ENCODE measurements at places on chromosomes 16 and 17. TPM values are rescaled to one million over a fixed set of nuclear protein-coding genes. Genes with fewer than 3 reads are reported as not detected.
A peak's percentile ranks its signal among the peaks of the same experiment; 100 is the strongest.

DNA sequence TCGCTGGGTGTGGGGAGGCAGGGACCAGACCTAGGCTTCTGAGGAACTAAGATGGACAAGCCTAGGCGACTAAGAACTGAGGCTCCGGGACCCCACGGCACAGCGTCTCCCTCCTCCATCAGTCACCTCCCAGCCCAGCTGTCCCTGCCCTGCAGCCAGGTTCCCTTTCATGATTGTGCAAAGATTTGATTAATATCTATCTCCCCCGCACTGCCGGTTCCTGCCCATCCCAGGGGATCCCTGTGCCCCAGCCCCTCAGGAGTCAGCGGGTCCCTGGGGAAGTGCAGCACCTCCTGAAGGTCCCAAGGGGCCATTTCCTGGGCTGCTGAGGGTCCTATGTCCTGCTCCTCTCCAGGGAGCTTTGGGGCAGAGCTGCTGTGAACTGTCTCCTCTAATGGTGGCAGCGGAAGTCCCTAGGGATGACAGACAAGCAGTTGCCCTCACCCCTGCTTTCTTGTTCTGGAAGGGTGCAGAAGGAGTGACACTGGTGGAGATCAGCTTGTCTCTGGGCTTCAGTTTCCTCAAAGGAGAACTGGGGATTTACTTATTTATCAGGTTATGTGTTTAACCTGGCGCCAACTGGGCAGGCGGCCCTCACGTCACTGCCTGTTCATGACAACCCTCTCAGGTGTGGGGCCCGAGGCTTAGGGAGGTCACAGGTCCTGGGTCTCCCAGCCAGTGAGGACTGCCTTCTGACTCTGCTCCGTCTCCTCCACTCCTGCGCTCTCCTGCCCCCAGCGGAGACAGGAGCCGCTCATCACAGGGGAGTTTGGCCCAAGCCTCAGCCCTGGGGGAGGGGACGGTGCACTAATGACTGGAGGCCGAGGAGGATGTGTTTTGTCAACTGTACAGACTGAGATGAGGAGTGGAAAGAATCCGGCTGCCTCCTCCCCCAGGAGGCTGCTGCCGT lies 1.9 kb upstream of the C16orf74 start:
- H3K36me3 ChIP-seq = no peaks in the 10 kb centered on the region
- H3K27ac ChIP-seq = peak overlapping the region; percentile 69
- DNase-seq = peak; percentile 81
- peaks cover 7% of the 10 kb centered on the region for H3K27me3 ChIP-seq
- no peak overlapping the region for H3K4me3 ChIP-seq

GRCh38 chr16:1633310-1633709 lies 21.1 kb downstream of the CRAMP1 start:
- H3K4me1 ChIP-seq = peaks cover 37% of the 10 kb centered on the region
- no peak overlapping the region for H3K4me3 ChIP-seq
- no peaks in the 10 kb centered on the region for H3K27me3 ChIP-seq

GRCh38 chr16:78780808-78781207 lies 681.4 kb downstream of the WWOX start:
- no peaks in the 10 kb centered on the region for H3K4me1 ChIP-seq
- H3K36me3 ChIP-seq = no peaks in the 10 kb centered on the region
- DNase-seq = no peak
- no peak overlapping the region for H3K4me3 ChIP-seq
- H3K27me3 ChIP-seq = no peaks in the 10 kb centered on the region
- H3K27ac ChIP-seq = no peak overlapping the region

- no peak for DNase-seq
- no peaks in the 10 kb centered on the region for H3K27me3 ChIP-seq
- no peaks in the 10 kb centered on the region for H3K4me1 ChIP-seq
- H3K36me3 ChIP-seq = no peaks in the 10 kb centered on the region
Measured at GRCh38 chr16:65494080-65494479, 372.2 kb upstream of the CDH11 start.

DNA sequence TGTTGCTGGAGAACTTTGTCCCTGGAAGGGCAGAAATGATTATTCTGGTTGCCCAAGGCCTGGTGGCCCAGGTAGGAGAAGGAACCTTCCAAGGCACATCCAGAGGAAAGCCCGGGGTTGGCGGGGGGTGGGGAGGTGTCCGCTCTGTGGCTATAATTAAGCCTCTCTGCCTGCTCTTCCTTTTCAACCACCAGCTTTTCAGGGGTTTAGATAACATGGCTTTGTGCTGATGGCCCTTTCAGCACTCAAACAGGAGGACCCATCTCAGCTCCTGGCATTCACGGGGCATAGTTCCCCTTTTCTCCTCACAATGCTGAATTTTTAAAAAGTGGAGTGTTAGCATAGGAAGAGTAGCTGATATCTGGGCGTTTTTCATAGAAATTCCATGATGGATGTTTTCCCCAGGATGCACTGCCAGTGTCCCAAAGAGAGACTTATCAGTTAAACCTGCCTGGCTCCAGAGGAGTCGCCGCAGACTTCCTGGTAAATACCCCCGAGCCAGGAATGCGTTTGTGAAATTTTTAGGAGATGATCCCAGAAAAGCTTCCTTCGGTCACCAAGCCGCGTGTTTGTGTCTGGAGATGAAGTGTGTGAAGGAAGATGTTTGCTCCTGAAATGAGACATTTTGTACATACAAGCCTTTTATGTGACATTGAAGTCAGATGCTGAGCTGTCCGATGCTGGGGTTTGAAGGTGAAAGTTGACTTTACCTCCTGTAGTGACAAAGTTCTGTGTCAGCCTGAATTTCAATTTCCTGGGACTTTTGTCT lies 188.5 kb downstream of the MSI2 start:
- no peaks in the 10 kb centered on the region for H3K36me3 ChIP-seq
- no peaks in the 10 kb centered on the region for H3K27me3 ChIP-seq
- no peak overlapping the region for H3K4me3 ChIP-seq
- H3K4me1 ChIP-seq = peaks cover 50% of the 10 kb centered on the region

DNA sequence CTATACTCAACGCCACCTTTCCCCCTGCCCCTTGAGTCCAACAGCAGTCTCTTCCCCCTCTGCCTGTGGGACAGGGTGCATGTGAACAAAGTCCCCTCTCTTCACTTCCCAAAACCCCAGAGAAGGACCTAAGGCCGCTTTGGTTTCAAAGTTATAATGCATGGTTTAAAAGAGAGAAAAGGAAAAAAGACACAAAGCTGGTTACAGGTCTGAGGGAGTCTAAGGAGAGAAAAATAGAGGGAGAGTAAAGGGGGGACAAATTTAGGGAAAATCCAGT lies 1.1 kb upstream of the GABARAP start:
- H3K27ac ChIP-seq = peak overlapping the region; percentile 99
- peaks cover 52% of the 10 kb centered on the region for H3K36me3 ChIP-seq
- peak overlapping the region; percentile 77 for H3K4me3 ChIP-seq
- H3K4me1 ChIP-seq = peaks cover 42% of the 10 kb centered on the region
- no peaks in the 10 kb centered on the region for H3K27me3 ChIP-seq

- DNase-seq = peak; percentile 88
- no peaks in the 10 kb centered on the region for H3K27me3 ChIP-seq
- H3K36me3 ChIP-seq = peaks cover 51% of the 10 kb centered on the region
- peak overlapping the region; percentile 91 for H3K27ac ChIP-seq
- peaks cover 59% of the 10 kb centered on the region for H3K4me1 ChIP-seq
- peak overlapping the region; percentile 39 for H3K4me3 ChIP-seq
Measured at GRCh38 chr17:75844530-75845057, 390 bp upstream of the UNC13D start.

GRCh38 chr17:81578561-81579225 lies 26.5 kb upstream of the FAAP100 start:
- H3K4me1 ChIP-seq = peaks cover 28% of the 10 kb centered on the region
- H3K27ac ChIP-seq = no peak overlapping the region
- DNase-seq = no peak
- peaks cover 81% of the 10 kb centered on the region for H3K36me3 ChIP-seq
- H3K27me3 ChIP-seq = no peaks in the 10 kb centered on the region
- H3K4me3 ChIP-seq = no peak overlapping the region

DNA sequence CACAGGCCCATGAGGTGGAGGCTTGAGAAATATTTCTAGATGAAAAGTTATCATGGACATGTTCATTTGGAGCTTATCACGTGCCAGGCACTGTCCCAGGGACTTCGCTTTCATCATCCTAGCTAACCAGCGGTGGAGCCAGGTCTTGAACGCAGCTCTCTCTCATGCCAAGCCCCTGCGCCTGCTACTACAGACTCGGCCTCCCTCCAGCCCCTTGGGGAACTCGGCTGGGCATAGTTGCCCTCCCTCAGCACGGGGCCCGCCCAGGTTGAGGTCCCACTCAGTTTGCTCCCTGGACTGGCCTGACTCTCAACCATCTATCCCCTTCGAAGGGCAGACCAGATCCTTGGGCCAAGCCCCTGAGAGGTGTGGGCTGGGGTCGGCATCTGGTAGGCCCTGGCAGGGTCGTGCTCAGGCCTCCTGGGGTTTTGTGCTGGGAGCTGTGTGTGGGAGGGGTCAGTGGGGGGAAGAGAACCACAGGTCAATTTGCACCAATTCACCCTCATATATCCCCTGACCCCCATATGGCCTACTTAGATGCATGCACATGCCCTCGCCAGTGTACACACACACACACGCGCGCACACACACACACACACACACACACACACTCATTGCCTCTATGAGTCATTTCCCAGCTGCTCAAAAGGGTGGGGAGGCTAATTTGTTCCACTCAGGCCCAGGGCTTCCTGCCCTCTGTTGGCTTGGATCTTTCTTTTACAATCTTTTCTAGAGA lies 12.1 kb upstream of the SCN4A start:
- peak overlapping the region; percentile 66 for H3K27ac ChIP-seq
- no peaks in the 10 kb centered on the region for H3K27me3 ChIP-seq

- DNase-seq = no peak
- H3K36me3 ChIP-seq = peaks cover 5% of the 10 kb centered on the region
- H3K27me3 ChIP-seq = no peaks in the 10 kb centered on the region
Measured at GRCh38 chr16:69724414-69724873, 1.9 kb downstream of the NQO1 start.

GRCh38 chr16:81195885-81196534 lies 42.5 kb upstream of the BCO1 start:
- H3K4me1 ChIP-seq = no peaks in the 10 kb centered on the region
- DNase-seq = peak; percentile 22
- H3K27me3 ChIP-seq = no peaks in the 10 kb centered on the region
- no peak overlapping the region for H3K27ac ChIP-seq

DNA sequence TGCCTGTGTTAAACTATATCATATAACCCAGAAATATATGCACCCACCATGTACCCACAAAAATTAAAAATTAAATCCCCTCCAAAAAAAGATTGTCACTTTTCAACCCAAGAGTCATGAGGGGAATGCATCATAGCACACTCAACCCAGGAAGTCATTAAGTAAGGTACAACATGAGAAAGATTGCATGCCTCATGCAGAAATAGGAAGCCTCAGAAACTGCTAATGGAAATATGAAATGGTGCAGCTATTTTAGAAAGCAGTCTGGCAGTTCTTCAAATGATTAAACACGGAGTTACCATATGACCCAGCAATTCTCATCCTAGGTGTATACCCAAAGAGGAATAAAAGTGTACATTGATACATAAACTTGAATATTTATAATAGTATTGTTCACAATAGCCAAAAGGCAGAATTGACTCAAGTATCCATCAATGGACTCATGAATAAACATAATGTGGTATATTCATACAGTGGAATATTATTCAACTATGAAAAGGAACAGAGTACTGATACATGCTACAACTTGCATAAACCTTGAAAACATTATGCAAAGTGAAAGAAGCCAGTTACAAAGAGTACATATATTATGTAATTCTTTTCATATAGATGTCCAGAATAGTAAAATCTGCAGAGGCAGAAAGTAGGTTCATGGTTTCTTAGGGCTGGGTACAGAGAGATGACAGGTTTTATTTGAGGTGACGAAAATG lies 70.4 kb downstream of the TMEM100 start:
- no peaks in the 10 kb centered on the region for H3K27me3 ChIP-seq
- peaks cover 7% of the 10 kb centered on the region for H3K4me1 ChIP-seq
- no peak overlapping the region for H3K27ac ChIP-seq
- DNase-seq = no peak

- H3K4me1 ChIP-seq = no peaks in the 10 kb centered on the region
- H3K27me3 ChIP-seq = no peaks in the 10 kb centered on the region
- H3K4me3 ChIP-seq = no peak overlapping the region
- peak; percentile 7 for DNase-seq
- no peaks in the 10 kb centered on the region for H3K36me3 ChIP-seq
Measured at GRCh38 chr16:78704416-78704815, 605.0 kb downstream of the WWOX start.

- H3K4me1 ChIP-seq = peaks cover 6% of the 10 kb centered on the region
- H3K4me3 ChIP-seq = no peak overlapping the region
- no peak for DNase-seq
- H3K27me3 ChIP-seq = peaks cover 8% of the 10 kb centered on the region
Measured at GRCh38 chr17:41540921-41541625, 13.0 kb upstream of the KRT19 start.

- H3K36me3 ChIP-seq = no peaks in the 10 kb centered on the region
- DNase-seq = peak; percentile 65
- H3K4me1 ChIP-seq = no peaks in the 10 kb centered on the region
- no peak overlapping the region for H3K4me3 ChIP-seq
Measured at GRCh38 chr16:58843675-58844074, 109.6 kb upstream of the GOT2 start.

DNA sequence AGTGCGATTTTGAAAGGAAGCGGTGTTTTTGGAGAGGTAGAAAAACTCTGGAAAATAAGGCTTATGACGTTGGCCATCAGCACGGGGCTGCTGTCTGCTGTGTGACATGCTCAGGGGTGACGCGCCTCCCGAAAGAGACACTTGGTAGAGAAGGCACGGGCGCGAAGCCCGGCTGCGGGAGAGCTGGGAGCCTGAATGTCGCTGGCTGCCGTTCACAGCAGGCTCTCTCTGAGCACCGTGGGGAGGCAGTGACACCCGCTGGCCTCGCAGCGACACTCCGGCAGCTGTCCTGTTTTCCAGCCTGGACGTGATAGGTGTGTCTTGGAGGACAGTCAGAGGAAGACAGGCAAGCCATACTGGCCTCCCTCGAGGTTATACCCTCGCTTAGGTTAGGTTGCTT lies 759.1 kb upstream of the RBFOX1 start:
- H3K36me3 ChIP-seq = no peaks in the 10 kb centered on the region
- H3K27me3 ChIP-seq = no peaks in the 10 kb centered on the region
- no peak overlapping the region for H3K4me3 ChIP-seq
- H3K4me1 ChIP-seq = no peaks in the 10 kb centered on the region
- H3K27ac ChIP-seq = no peak overlapping the region
- no peak for DNase-seq

The EPX gene
- total RNA-seq = not detected

The TNFRSF17 gene
- 7.4 TPM for total RNA-seq

The ZNF771 gene
- 28.7 TPM for total RNA-seq

The CD300H gene
- not detected for total RNA-seq

The SLC13A2 gene
- 3.2 TPM for total RNA-seq

The GP1BA gene
- total RNA-seq = not detected

The ABCA8 gene
- total RNA-seq = 91.0 TPM

The RNU2-1 gene
- total RNA-seq = not detected

The EVPL gene
- total RNA-seq = 89.8 TPM

The LPO gene
- total RNA-seq = not detected

The DHX58 gene
- total RNA-seq = 10.8 TPM

Data from stomach (tissue), 19 donors.